ENCODE measurements at places on chromosomes 4 and X.

GRCh38 chr4:162839814-162840213, 326.9 kb downstream of the NAF1 start:
- no peak for DNase-seq

- no peak for DNase-seq
Observed at GRCh38 chr4:89259301-89260028, 48.1 kb downstream of the GPRIN3 start.

GRCh38 chr4:161254375-161254774, 909.4 kb downstream of the FSTL5 start:
- DNase-seq = peak; percentile 1

- DNase-seq = no peak
Observed at GRCh38 chr4:184854673-184855072, 28.9 kb upstream of the ACSL1 start.

DNA sequence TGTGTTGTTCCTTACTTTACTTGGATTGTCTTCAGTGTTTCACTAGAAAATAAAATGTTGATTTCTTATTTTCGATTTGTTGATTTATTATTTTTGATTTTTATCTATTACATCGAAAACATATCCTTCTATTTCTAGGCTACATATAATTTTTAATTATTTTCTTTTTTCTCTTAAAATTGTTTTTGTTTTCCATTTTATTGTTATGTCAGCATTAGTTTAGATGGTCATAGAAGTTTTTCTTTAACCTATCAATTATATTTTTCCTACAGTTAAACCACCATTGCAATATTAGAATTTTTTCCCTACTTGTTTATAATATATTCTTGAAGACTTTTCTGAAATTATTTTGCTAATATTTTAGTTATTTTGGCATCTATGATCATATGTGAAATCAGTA, 1685.1 kb downstream of the RPA4 start:
- DNase-seq = no peak

- no peak for DNase-seq
Observed at GRCh38 chr4:6259886-6260285, 9.8 kb upstream of the WFS1 start.

DNA sequence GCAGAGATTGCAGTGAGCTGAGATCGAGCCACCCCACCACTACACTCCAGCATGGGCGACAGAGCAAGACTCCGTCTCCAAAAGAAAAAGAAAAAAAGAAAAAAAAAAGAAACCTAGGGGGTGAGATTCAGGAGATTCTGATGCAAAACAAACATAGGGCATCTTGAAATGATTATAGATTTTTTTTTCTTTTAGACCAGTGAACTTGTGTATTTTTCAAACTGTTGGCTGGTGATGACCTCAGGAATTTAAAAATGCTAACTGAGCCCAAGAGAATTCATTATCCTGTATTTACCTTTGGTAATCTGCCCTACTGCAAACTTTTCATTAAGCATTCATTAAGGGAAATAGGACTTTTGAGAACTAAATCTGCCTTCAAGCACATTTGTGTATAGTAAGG, 20.6 kb downstream of the ATP10D start:
- DNase-seq = no peak

- no peak for DNase-seq
Observed at GRCh38 chrX:77638397-77638796, 147.6 kb downstream of the ATRX start.

GRCh38 chrX:68929332-68930150, 100.7 kb downstream of the EFNB1 start:
- peak; percentile 75 for DNase-seq

DNA sequence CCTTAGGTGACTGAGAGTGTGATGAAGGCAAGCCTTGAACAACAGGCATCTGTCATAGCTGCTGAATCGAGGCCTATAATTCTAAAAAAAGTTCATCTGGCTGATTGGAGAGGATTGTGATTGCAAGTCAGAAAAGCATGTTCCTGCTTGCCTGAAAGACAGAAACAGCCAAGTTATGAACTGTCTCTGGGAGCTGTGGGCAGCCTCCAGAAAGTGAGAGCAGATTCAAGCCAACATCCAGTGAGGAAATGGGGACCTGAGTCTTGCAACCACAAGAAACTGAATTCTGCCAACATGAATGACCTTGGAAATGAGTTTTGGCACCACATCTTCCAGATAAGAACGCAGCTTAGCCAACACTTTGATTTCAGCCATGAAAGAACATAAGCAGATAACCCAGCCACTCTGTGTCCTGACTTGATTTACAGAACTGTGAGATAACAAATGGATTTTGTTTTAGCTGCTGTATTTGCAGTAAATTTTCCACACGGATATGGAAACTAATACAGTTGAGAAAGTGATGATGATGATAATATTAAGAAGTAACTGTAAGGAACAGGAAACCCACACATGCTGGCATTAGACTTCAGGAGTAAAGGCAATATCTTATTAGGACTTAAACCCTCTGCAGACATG, 240.3 kb upstream of the NDST3 start:
- peak; percentile 84 for DNase-seq

DNA sequence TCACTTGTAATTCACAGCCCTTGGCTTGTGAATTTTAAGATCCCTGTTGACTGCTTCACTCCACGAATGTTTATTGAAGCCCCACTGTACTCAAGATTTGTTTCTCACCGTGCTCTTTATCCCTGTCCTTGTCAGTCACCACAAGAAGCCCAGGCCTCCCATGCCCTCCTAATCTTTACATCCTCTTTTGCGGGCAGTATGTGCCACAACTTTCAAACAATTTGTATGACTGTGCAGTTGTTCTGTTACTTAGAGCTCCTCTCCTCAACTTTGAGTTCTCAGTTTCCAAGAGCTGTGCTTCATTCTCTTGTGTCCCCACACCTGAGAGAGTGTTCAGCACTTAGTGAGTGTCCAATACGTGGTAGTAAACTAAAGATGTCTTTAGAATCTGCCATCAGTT, 467.7 kb downstream of the NKX6-1 start:
- DNase-seq = no peak

GRCh38 chr4:47031751-47032404, 511 bp downstream of the GABRB1 start:
- peak; percentile 14 for DNase-seq

- no peak for DNase-seq
Observed at GRCh38 chr4:24887881-24888430, 24.9 kb downstream of the CCDC149 start.

DNA sequence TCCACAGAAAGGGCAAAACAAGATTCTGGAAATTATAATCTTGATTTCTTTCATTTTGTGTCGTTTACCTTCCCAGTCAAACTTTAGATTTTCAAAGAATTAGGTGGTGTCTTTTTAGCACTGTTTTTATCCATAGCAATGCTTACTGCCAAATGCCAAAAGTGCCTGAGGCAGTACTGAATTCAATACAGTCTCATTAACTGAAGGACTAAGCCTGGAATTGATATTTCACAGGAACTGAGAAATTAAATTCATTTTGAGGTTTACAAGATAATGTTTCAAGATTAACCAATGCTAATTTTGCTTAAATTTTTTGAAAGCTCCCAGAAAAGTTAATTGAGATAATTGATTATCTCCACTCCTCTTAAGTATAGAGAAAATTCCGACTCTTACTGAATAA, 68.8 kb upstream of the ARHGAP24 start:
- DNase-seq = no peak

DNA sequence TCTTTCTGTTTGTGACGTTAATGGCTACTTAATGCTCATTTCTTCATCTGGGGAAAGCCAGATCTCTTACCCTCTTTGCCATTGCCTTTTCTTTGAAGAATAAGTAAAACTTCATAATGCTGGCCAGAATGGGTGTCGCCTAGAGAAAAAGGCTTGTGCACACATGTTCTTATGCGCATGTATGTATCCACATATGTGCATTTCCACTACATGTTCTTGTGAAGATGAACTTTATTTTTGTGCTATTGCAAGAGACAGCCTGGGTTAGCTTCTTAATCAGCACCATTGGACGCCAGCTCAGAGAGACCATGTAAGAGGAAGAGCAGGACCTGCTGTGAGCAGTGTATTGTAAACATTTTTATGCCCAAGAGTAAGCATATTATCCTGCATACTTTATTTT, 178.7 kb downstream of the SPRY1 start:
- DNase-seq = no peak

DNA sequence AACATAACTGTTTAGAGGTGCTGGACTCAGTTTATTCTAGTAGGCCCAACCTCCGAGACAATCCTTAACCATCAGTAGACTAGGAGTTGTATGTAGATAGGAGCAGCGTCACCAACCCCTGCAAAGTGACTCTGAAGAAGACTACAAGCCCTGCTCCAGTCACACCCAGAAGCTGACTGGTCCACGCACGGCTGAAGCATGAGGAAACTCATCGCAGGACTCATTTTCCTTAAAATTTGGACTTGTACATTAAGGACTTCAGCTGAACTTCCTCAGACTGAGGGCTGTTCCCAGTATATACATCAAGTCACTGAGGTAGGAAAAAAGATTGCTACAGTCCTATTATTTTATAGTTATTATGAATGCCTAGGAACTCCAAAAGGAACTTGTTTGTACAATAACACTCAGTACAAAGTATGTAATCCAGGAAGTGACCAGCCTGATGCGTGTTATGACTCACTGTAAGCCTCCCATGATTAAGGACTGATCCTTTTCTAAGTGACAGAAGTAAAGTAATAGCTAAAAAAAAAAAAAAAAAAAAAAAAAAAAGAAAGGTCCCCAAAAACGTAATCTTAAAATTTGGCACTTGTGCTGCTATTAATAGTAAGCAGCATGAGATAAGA, 41.6 kb upstream of the UGT2B7 start:
- DNase-seq = peak; percentile 92

DNA sequence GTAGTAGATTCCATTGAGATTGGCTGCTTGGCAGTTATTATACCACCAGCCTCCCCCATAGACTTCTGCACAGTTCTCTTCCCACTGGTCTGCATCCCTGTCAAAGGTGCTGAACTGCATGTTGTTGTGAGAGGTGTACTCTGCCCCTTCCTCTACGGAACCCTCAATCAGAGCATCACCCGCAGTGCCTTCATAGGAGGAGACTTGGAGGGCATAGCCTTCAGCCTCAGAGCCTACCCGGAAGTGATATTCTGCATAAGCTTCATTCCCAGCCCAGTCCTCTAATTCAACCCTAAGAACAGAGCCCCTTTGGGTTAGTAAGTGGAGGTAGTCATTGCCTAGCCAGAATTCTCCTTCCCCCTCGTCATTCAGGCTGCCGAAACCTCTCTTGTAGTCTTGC, 6.3 kb downstream of the FGA start:
- no peak for DNase-seq

DNA sequence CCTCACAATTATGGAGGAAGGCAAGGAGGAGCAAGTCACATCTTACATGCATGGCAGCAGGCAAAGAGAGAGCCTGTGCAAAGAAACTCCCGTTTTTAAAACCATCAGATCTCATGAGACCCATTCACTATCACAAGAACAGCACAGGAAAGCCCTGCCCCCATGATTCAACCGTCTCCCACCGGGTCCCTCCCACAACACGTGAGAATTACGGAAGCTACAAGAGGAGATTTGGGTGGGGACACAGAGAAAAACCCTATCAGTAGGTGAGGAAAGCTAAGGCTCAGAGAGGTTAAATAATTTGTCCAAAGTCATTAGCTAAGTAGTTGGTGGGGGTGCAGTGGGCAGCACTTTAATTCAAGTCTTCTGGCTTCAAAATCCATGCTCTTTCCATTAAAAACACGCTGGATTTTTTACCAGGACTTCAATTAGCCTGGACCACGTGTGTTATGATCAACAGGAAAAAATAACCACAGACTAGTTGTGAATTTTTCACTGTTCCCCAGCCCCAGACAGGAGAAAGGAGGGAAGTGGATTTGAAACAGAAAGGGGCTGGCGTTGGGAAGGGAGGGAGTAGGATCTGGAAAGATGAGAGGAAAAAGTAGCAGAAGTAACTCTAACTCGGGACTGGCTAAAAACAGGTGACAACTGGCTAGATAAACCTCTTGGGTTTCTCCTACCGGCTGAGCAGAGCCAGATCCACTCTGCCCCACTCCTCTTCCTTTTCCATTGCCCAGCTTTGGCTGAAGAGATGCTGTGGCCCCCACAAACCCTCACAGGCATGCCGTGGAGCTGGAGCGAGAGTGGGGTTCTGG, 986 bp downstream of the MTMR8 start:
- no peak for DNase-seq

GRCh38 chr4:10971800-10972401, 287.3 kb upstream of the CLNK start:
- DNase-seq = peak; percentile 91

DNA sequence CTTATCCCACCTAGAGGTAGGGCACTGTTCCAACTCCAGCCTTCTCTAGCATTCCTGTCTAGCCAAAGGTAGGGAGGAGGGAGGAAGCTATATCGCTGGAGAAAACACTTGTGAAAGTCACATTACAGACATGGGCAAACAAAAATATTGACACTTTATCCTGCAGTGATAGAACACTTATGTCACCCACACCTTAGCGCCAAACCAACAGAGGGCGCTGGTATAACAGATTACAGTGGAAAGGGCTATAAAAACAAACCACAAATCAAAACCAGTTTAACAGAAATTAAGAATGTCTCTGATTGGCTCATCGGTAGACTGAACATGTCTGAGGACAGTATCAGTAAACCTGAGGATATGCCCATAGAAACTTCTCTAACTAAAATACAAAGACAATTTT, 451.3 kb downstream of the TLL1 start:
- peak; percentile 61 for DNase-seq

- peak; percentile 6 for DNase-seq
Observed at GRCh38 chr4:133555671-133556070, 406.6 kb downstream of the PCDH10 start.

DNA sequence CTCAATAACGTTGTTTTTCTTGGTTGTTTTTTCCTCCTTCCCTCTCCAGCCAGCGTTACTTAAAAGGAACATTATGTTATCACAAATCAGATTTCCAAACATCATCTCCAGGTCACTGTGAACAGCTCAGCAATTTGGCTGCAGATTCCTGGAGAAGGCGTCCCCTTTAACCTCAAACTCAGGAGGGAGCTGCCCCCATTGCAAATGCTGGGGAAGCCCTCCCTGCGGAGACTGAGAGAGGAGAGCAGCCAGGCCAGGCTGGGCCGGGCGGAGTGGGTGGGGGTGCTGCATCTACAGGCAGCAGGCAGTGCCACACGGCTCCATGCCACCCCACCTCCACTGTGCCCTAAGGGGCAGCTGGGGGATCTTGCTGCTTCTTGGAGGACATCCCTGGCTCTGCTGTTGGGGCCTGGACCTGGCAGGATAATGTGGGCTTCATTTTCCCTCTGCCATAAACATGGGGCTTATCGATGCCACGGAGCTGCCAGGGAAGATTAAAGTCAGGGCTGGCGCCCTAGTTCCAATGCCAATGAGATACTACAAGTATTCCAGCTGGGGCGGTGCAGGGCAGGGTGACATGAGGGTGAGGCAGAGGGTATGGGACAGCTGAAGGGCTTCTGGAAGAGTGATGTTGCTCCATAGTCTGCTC, 148.8 kb downstream of the PJA1 start:
- no peak for DNase-seq

DNA sequence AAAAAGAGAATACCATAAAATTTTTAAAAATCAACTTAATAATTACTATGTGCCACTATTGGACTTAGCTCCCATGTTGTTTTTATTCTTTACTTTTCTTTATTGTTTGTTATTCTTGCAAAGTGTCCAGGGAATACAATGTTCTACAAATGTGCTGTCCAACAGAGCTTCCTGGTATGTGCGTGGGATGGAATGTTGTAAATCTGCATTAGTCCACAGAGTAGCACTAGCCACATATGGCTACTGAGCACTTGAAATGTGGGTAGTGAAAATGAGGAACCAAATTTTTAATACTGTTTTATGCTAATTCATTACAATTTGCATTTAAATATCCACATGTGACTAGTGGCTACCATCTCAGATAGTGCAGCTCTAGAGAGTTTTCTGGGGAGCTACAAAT, 14.3 kb upstream of the CORIN start:
- DNase-seq = no peak
